Renal cortex interstitium (tissue), 15 donors: ENCODE measurements at places on chromosomes 7 and 10.
A peak's percentile ranks its signal among the peaks of the same experiment; 100 is the strongest.

GRCh38 chr7:94183289-94183749 is 179.2 kb upstream of the BET1 start:
- DNase-seq, result peak; percentile 38

DNA sequence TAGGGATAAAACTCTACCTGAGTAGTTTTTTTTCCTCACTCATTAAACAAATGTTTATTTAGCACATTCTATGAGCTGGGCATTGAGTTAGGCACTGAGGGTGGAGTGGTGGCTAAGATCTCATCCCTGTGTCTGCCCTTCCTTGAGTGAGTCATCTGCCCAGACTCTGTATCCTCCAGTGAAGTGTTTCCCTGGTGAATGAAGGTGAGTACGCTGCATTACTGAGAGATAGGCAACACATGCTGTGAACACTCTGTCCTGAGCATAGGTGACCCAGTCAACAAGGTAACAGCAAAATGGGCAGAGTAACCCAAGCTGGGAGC is 5.8 kb downstream of the PITX3 start:
- no peak for DNase-seq

DNA sequence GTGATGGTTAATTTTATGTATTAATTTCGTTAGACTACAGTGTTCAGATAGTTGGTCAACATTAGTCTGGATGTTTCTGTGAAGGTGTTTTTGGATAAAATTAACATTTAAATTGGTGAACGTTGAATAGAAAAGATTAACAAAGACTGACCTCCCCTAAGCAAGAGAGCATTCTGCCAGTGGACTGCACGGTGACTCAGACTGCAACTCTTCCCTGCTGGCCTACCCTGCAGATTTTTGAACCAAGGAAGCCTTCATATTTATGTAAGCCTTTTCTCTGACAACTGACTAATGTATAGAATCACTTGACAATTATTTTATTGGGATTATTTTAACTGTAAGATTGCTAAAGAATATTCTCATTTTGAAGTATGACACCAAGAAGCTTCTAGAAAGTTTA is 7.9 kb upstream of the ZNF248 start:
- no peak for DNase-seq

- DNase-seq, result no peak
Measured at GRCh38 chr10:128539510-128540127, 413.4 kb upstream of the MKI67 start.

DNA sequence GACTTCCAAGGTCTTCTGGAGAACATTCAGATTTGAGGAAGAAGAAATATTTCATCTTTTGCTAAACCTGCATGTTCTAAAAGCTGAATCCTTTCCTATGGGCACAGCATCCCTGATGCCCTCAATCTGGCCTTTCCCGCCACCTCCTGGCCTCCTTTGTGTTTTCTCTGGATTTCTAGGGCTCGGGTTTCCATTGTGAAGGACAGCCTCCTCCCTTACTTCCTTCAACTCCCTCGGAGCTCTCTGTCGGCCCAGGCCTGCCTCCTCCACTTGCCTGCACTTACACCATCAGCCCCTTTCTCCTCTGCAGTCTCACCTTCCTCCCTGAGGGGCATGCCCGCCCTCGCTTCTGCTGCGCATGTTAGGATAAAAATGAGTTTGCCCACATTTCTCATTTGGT is 75.4 kb downstream of the WIPF3 start:
- DNase-seq, result no peak

- no peak for DNase-seq
Measured at GRCh38 chr10:73522263-73522662, 26.4 kb upstream of the PPP3CB start.

GRCh38 chr10:6689036-6689435 is 109.0 kb upstream of the PRKCQ start:
- no peak for DNase-seq

DNA sequence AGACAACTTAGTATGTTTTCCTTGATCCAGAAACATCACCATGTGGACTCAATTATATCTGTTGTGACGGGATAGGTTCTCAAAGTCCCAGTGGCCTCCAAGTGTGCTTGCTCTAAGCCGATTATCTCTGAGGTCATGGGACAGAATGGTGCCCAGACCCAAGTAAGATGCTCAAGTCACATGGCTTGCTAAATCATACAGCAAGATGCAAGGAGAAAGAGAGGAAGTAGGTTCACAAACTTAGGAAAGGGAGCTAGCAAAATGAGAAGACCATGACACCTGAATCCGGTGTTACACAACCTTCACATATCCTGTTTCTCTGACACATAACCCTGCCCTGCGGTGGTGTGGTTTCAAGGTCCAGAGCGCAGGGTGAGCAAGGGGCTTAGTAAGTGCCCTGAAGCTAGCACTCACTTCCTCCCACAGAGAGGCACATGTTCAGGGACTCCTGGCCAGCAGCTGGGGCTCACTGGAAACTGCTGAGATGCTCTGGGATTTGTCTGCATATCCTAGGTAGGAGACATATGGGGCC is 590.9 kb upstream of the ANKRD30A start:
- DNase-seq, result no peak

DNA sequence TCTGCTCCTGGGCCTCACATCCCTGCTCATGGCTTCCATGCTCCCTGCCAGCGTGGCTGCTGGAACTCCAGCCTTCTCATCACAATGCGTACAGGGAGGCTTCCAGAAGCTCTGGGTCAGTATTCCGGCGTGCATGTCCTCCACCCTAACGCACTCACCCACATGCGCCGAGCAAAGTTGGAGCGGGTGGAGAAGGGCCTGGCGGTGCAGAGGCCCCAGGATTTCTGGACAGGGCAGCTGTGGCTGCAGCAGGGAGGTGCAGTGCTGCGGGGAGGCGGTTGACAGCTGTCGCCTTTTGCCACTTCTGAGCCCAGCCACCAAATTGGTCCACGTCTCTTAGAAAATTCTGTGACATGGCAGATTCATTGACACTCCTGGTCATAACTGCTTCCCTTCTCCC is 33.6 kb upstream of the FAM20C start:
- no peak for DNase-seq

DNA sequence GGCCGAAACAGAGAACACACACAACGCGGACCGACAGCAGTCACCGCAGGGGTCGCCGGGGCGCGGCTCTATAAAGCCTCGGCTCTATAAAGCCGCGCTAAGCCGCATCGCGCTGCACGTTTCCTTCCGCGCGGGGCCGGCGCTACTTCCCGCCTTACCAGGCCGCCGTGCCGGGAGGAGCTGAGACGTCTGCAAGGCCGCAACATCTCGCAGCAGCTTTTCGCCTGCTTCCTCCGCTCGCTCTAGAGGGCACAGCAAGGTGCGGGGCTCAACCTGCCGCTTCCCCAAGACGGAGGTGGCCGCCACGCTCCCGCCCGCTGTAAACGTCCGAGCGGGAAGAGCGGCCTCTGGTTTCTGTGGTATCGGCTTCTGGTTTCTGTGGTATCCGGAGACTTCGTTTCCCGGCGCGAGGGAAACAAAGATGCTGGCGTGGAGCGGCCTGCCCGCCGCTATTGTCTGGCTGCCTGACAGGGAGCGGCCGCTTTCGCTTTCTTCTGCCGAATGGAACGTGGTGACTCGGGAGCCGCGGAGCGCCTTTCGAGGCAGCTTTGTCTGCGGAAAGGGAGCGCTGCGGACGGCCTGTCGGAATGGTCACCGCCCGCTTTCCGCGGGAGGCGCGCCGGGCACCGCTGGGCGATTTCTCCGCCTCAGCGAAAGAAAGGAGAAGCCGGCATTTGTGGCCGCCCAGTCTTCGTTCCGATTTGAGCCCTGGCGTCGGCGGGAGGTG is 91.8 kb downstream of the SPAG6 start:
- peak; percentile 90 for DNase-seq

- DNase-seq, result no peak
Measured at GRCh38 chr10:93867525-93867924, 26.3 kb upstream of the SLC35G1 start.

DNA sequence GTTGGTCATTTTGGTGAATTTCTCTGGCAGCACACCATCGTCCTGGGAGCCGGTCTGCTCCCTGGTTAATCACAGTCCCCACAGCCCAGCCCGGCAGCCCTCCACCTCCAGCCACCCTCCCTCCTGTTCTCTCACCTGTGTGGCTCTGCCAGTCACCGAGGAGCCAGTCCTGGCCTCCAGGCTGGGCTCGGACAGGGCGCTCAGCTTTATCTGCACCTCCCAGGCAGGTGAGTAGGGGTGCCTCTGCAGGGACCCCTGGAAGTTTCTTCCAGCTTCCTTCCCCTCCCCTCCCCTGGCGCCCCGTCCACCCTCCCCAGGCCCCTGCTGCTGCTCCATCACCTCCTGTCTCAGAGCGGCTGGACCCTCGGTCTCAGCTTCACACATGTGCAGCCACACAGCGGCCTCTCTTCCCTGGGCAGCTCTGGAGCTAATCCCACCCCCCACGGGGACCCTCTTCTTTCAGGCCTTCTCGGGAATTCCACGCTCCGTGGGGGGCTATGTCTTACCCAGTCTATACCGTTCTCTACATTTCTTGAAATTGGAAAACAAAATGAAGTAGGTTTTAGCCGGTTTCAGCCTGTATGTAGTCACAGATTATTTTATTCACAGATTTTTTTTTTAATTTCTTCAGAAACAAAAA is 213.9 kb upstream of the PPP2R2D start:
- DNase-seq, result no peak

- DNase-seq, result no peak
Measured at GRCh38 chr10:125030567-125031197, 88.8 kb downstream of the ZRANB1 start.

DNA sequence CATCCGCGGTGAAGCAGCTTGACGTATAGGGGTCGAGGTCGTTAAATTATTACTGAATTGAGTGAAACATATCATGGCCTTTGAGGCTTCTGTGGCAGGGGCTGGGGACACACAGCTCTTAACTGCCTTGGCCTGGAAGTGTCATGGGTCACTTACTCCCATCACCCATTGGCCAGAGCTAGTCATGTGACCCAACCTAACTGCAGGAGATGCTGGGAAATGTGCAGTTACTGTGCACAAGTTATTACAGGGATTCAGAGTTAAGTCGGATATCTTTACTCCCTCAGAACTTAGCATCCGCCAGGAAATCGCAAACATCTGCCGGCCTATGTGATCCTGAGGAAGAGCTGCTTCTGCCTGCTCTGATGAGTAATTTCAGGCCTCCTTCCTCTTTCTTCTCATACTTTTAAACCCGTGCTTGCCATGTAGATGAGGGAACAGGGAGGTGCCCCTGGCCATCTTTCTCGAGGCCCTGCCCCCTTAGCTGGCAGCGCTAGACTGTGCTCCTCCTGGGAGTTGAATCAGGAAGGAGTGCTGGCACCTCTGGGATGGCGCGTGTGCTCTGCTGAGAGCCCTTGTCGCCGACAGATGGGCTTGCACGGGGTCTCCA is 203.6 kb downstream of the TCF7L2 start:
- DNase-seq, result no peak
